Mesothelial cell of epicardium (in vitro differentiated cells): ENCODE measurements at places on chromosomes 3 and 15. TPM values are rescaled to one million over a fixed set of nuclear protein-coding genes. Genes with fewer than 3 reads are reported as not detected.

ADIPOQ gene
- total RNA-seq = not detected in 3 replicates

DNA sequence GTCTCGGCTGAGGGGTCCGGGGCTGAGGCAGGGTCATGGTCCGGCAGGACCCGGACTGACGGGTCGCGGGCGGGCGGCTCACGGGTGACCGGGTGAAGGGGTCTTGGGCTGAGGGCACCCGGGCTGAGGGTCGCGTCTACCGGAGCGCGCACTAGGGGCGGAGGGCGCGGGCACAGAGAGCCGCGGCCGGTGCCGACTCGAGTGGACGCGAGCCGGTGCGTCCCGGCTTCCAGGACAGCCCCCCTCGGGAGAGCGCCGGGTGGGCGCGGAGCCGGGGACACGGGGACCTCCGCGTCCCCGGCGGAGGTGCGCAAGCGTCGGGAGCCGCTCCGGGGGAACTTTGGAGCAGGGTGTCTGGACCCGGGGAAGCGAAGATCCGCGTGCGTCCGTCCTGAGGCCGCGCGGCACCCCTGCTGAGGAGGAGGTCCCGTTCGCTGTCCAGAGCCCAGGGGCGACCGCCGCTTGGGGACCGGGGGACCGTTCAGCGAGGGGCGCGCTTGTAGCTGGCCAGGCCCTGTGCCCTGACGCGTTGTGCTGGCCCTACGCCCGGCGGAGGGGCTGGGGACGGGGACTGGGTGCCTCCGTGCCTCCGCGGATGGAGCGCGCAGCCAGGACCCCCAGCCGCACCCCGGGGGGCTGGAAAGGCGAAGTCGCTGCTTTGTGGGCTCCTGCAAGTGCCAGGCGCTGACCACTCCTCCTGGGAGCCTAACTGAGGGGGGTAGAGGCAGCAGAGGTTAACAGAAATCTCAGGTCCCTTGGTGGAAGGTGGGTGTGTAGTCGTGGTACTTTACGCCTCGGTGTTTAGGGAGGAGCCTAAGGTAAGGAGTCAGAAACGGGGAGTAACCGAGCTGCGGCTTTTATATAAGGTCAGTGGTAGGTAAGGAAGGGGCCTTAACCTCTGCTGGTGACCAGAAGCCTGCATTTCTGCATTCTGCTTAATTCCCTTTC, at the start of gene PPARG:
Gene PPARG (plus strand): TSS at position 889 of the 948 bp plus-strand sequence. CDS start 90,642 bp downstream, outside the sequence.
- peak within 1 kb of the TSS; percentile 72 for H3K4me3 ChIP-seq
- H3K27ac ChIP-seq = peak within 1 kb of the TSS; percentile 47
- H3K4me1 ChIP-seq = peaks cover 21% of the 10 kb centered on the region
- peaks cover 29% of the 10 kb centered on the region for H3K27me3 ChIP-seq

GRCh38 chr3:38558864-38559263, 62.7 kb downstream of the EXOG start:
- no peak overlapping the region for H3K4me3 ChIP-seq
- H3K4me1 ChIP-seq = no peaks in the 10 kb centered on the region
- H3K27me3 ChIP-seq = peaks cover 6% of the 10 kb centered on the region
- H3K27ac ChIP-seq = no peak overlapping the region
- no peaks in the 10 kb centered on the region for H3K36me3 ChIP-seq

DNA sequence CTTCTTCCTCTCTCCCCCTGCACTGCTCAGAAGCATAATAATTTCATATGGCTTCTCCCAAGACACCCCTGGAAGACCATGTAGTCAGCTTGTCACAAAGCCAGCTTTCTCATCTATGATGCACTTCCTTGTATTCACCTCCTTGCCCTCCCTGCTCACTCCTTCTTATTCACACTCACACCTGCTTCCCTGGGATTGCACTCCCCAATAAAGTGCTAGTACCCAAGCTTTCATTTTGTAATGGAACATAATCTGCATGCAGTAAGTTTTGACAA, 76.9 kb upstream of the FRMD4B start:
- no peak overlapping the region for H3K27ac ChIP-seq
- H3K27me3 ChIP-seq = peaks cover 17% of the 10 kb centered on the region
- no peak overlapping the region for H3K4me3 ChIP-seq
- no peaks in the 10 kb centered on the region for H3K36me3 ChIP-seq
- no peak for DNase-seq

- no peak overlapping the region for H3K4me3 ChIP-seq
- H3K27ac ChIP-seq = no peak overlapping the region
- no peak for DNase-seq
- H3K27me3 ChIP-seq = no peaks in the 10 kb centered on the region
- H3K36me3 ChIP-seq = no peaks in the 10 kb centered on the region
Measured at GRCh38 chr3:162774613-162775100, 1278.0 kb downstream of the OTOL1 start.

GRCh38 chr3:33312361-33312760, 35.1 kb downstream of the FBXL2 start:
- H3K4me1 ChIP-seq = no peaks in the 10 kb centered on the region
- no peak for DNase-seq
- H3K4me3 ChIP-seq = no peak overlapping the region
- H3K36me3 ChIP-seq = peaks cover 34% of the 10 kb centered on the region

ANKRD34C gene
- not detected in 3 replicates for total RNA-seq

DNA sequence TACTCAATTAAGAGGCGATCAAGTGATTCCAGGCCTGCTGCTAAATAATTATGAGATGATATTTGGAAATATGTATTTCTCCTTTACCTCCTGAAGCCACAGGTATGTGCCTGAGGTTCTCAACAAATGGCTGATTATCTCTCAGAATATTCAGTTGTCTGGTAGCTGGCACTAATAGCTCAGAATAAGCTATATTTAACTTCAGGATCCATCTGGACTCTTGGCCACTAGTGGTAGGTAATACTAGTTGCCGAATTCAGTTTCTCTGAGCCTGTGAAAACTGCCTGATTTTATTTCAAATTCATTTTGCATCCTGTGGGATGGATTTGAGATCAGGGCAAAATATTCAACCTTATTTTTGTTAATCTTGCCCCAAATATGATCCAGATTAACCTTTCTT, 499.0 kb downstream of the DIPK2A start:
- DNase-seq = no peak
- H3K27ac ChIP-seq = no peak overlapping the region
- H3K36me3 ChIP-seq = no peaks in the 10 kb centered on the region

DNA sequence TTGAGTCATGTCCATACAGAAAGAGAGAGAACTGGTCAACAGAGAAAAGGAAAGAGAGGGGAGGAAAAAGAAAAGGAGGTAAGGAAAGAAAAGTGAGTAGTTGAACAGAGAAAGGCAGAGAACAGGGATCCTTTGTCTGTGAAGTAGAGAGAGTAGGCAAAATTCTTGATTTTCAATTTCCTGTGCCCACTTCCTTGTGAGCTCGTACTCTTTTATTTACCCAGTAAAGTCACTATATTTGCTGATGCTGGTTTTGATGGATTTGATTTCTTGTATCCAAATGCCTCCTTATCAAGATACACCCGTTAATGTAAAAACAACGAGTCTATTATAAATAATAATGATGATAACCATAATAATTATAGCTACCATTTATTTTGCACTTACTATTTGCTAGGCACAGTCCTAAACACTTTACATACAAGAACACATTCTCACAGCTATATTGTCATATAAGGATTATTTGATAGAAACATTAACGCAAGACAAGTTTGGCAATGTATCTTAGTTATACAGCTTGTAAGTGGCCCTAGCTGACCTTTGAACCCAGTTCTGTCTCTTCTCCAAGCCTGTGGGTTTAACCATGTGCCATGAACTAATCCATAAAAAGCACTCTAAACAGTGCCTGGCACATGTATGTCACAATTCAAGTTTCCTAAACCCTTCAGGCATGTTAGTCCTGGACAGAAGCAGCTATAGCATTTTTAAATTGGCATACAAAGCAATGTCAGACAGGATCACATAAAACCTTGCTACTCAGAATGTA, 6.7 kb upstream of the P2RY1 start:
- no peaks in the 10 kb centered on the region for H3K36me3 ChIP-seq
- H3K27me3 ChIP-seq = peaks cover 3% of the 10 kb centered on the region
- H3K4me3 ChIP-seq = no peak overlapping the region
- H3K4me1 ChIP-seq = peaks cover 15% of the 10 kb centered on the region

MKRN3 gene
- total RNA-seq = 0.22 to 0.35 TPM (median 0.34 TPM) in 3 replicates

DNA sequence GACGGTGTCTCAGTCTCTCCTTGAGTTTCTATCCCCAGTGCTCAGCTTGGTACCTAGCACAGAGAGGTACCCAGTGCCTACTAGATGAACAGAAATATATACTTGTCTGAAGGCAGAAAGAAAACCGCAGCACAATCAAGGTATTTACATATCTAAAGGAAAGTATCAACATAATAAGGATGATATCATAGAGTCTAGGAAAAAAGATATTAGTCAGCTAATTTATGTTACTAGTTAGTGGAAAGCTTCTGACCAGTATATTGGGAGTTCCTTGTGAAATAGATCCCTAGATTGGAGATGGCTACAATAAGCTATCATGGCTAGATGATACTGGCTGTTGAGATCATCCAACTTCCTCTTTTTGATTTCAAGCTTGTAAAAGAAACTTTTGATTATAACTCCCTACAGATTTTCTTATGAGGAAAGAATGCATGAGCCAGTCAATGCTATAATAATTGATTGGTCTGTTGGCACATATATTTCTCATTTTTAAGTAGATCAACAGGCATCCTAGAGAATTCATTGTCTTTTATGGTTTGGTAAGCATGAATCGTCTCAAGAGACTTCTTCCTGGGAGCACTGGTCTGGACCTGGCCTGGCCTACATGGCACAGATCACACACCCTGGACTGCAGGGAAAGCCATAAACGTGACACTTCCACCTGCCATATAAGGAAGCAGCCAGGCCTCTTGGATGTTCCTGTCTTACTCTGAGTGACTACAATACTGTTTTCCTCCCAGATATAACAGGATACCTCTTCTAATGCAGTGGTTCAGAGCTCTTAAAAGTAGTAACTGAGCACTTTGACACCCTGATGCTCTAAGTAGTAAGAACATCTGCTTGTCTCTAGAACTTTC, 60.7 kb downstream of the IMPG2 start:
- H3K4me1 ChIP-seq = peaks cover 11% of the 10 kb centered on the region
- no peaks in the 10 kb centered on the region for H3K27me3 ChIP-seq
- peaks cover 6% of the 10 kb centered on the region for H3K36me3 ChIP-seq
- DNase-seq = no peak

CTXND1 gene
- total RNA-seq = not detected in 3 replicates

DNA sequence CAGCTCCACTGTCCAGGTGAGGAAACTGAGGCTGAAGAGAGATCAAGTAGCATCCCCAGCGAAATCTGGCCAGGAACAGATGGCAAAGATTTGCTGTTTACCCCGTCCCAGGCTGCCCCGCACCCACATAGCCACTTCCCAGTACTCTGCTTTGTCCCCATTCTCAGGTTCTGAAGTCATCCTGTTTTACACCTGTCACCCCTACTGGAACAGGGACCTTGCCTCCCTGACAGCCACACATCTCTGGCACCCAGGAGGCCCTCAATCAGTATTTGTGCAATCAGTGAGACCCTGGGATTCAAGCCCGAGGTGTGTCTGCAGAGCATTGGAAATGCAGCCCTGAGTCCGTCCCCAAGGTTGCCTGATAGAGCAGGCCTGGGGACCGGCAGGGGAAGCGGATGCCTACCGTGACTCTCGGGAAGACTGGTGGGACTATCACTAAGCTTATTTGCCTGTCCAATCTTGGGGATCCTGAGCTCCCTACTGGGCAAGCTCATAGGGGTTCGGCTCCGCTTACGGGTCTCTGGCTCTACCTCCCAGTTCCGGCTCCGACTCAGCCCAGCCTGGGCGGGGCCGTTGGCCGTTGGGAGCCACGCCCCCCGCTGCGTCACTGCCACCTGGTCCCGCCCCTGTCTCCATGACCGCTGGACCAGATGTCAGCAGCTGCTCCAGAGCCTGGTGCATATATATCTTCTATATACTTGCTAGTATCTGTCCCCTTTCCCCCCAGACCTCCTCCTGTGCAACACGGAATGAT, 17.5 kb upstream of the FANCD2 start:
- H3K27me3 ChIP-seq = no peaks in the 10 kb centered on the region
- peak overlapping the region; percentile 66 for H3K27ac ChIP-seq
- peaks cover 13% of the 10 kb centered on the region for H3K4me1 ChIP-seq
- peak; percentile 65 for DNase-seq
- peak overlapping the region; percentile 68 for H3K4me3 ChIP-seq
- H3K36me3 ChIP-seq = no peaks in the 10 kb centered on the region

GRCh38 chr3:11084098-11084497, 70.2 kb upstream of the HRH1 start:
- peaks cover 14% of the 10 kb centered on the region for H3K27me3 ChIP-seq
- H3K27ac ChIP-seq = no peak overlapping the region
- no peak for DNase-seq
- no peaks in the 10 kb centered on the region for H3K4me1 ChIP-seq
- no peak overlapping the region for H3K4me3 ChIP-seq

XCR1 gene
- total RNA-seq = not detected in 3 replicates

DNA sequence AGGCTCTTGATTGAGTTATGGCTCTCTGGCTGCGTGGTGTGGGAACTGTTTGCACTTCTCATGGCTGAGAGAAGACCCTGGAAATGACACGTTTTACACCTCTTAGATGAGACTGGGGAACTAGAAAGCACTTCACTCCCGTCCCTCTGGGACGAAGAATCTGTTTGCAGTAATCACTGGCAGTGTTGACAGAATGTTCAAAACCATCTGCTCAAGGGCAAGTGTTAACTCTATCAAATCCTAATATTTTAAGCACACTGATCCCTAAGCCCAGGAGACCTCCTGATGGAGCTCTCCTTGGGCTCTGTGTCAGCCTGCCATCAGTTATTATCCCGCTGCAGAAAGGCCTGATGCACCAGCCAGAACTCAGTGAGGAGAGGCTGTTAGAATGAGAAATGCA, 323.8 kb upstream of the DNAJC19 start:
- no peak overlapping the region for H3K27ac ChIP-seq
- no peak for DNase-seq
- no peaks in the 10 kb centered on the region for H3K36me3 ChIP-seq

DNA sequence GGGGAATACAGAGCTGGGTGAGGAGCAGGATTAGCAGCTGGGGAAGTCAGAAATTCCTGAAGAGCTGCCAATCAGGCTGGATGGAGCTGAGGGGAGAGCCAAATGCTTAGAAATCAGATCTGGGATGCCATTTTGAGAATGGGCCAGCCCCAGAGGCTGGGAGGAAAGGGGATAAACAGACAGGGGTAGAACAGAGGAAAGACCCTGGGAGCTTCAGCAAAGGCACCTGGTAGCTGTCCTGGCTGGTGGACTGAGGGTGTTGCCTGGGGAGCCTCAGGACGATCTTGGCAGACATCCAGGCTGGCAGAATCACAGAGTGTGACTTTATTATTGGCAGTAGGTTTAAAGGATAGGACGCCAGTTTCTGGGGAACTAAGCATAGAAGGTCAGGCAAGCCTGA, 97.8 kb downstream of the SQOR start:
- H3K4me1 ChIP-seq = peaks cover 16% of the 10 kb centered on the region
- H3K36me3 ChIP-seq = no peaks in the 10 kb centered on the region
- no peak overlapping the region for H3K27ac ChIP-seq

B3GNT5 gene
- total RNA-seq = 28.8 to 29.1 TPM (median 29.1 TPM) in 3 replicates

- H3K27me3 ChIP-seq = no peaks in the 10 kb centered on the region
- H3K36me3 ChIP-seq = no peaks in the 10 kb centered on the region
- no peak overlapping the region for H3K4me3 ChIP-seq
- DNase-seq = no peak
- H3K4me1 ChIP-seq = peaks cover 19% of the 10 kb centered on the region
- no peak overlapping the region for H3K27ac ChIP-seq
Measured at GRCh38 chr3:118988198-118989130, 46.2 kb downstream of the IGSF11 start.

- H3K4me1 ChIP-seq = no peaks in the 10 kb centered on the region
- no peak overlapping the region for H3K27ac ChIP-seq
- peaks cover 7% of the 10 kb centered on the region for H3K36me3 ChIP-seq
Measured at GRCh38 chr15:90221246-90221900, 12.4 kb downstream of the CIB1 start.

GRCh38 chr15:82750831-82751180, 41.1 kb upstream of the AP3B2 start:
- H3K27ac ChIP-seq = peak overlapping the region; percentile 97
- peaks cover 19% of the 10 kb centered on the region for H3K4me1 ChIP-seq
- H3K36me3 ChIP-seq = peaks cover 23% of the 10 kb centered on the region
- peak overlapping the region; percentile 99 for H3K4me3 ChIP-seq

STRA6 gene
- 101 to 114 TPM (median 111 TPM) in 3 replicates for total RNA-seq

CCDC9B gene
- 23.4 to 26.9 TPM (median 26.1 TPM) in 3 replicates for total RNA-seq

ANKRD63 gene
- 0.31 to 0.59 TPM (median 0.44 TPM) in 3 replicates for total RNA-seq

MORC1 gene
- 0.13 to 0.18 TPM in 2 of 3 replicates, not detected in the other for total RNA-seq

HYKK gene
- 5.6 to 7.0 TPM (median 6.0 TPM) in 3 replicates for total RNA-seq
